ENCODE measurements at places on chromosomes 3 and 15.
A peak's percentile ranks its signal among the peaks of the same experiment; 100 is the strongest.

GRCh38 chr3:143476965-143477640 lies 357.5 kb downstream of the CHST2 start:
- no peak for DNase-seq
- H3K4me3 ChIP-seq: no peak overlapping the region
- no peak overlapping the region for H3K27ac ChIP-seq
- peaks cover 1% of the 10 kb centered on the region for H3K4me1 ChIP-seq
- no peaks in the 10 kb centered on the region for H3K36me3 ChIP-seq
- H3K27me3 ChIP-seq: no peaks in the 10 kb centered on the region

GRCh38 chr15:79060175-79060574 lies 30.4 kb downstream of the RASGRF1 start:
- H3K4me1 ChIP-seq: no peaks in the 10 kb centered on the region
- no peak overlapping the region for H3K4me3 ChIP-seq
- DNase-seq: no peak
- no peak overlapping the region for H3K27ac ChIP-seq
- H3K36me3 ChIP-seq: no peaks in the 10 kb centered on the region
- H3K27me3 ChIP-seq: no peaks in the 10 kb centered on the region

GRCh38 chr15:62497356-62497755 lies 332.3 kb upstream of the C2CD4B start:
- no peak for DNase-seq
- no peaks in the 10 kb centered on the region for H3K4me1 ChIP-seq
- no peak overlapping the region for H3K4me3 ChIP-seq
- H3K27me3 ChIP-seq: no peaks in the 10 kb centered on the region
- no peak overlapping the region for H3K27ac ChIP-seq

GRCh38 chr3:147380387-147380951 lies 25.9 kb downstream of the ZIC4 start:
- no peak overlapping the region for H3K27ac ChIP-seq
- H3K27me3 ChIP-seq: peaks cover 6% of the 10 kb centered on the region
- H3K4me3 ChIP-seq: no peak overlapping the region
- DNase-seq: no peak
- H3K36me3 ChIP-seq: no peaks in the 10 kb centered on the region

DNA sequence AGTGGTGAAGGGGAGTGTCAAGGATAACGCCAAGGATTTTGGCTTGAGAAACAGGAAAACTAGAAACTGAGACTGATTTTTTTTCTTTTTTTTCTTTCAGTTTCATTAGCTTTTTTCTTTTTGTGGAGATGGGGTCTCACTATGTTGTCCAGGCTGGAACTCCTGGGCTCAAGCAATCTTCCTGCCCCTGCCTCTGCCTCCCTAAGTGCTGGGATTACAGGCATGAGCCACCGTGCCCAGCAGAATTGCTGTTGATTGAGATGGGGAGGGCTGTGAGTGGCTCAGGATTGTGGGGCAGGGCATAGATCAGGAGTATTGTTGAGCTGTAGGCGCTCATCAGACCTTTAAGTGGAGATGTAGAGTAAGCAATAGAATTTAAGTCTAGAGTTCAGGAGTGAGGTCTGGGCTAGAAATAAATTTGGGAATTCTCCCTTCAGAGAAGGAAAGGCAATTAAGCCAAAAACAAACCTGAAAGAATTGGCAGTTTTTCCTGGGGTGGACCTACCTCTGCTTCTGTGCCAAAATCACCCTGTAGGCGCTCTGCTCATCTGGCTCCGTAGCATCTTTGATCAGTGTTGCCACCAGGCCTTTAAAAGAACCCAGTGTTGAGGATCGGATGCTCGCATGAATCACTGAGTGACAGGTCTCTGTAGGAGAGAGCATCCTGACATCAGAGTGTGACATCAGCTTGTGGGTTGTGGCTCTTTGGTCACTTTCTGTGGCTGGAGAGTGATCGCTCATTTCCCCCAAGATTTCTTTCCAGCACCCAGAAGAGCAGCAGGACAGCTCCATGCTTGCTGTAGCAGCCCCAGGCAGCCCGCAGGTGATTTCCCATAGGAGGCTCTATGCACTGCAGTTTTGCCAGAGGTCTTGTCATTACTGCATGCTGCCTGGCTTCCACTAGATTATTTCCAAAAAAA lies 15.8 kb downstream of the ABHD17C start:
- no peak overlapping the region for H3K4me3 ChIP-seq
- no peaks in the 10 kb centered on the region for H3K27me3 ChIP-seq
- no peaks in the 10 kb centered on the region for H3K4me1 ChIP-seq
- DNase-seq: no peak
- no peaks in the 10 kb centered on the region for H3K36me3 ChIP-seq

- H3K4me3 ChIP-seq: no peak overlapping the region
- H3K4me1 ChIP-seq: no peaks in the 10 kb centered on the region
- H3K27ac ChIP-seq: no peak overlapping the region
- H3K27me3 ChIP-seq: no peaks in the 10 kb centered on the region
Observed at GRCh38 chr3:185995352-185995751, 57.5 kb upstream of the TRA2B start.

GRCh38 chr15:74657846-74658245 lies 38.0 kb downstream of the EDC3 start:
- H3K27ac ChIP-seq: no peak overlapping the region
- no peaks in the 10 kb centered on the region for H3K4me1 ChIP-seq
- no peak overlapping the region for H3K4me3 ChIP-seq
- no peaks in the 10 kb centered on the region for H3K27me3 ChIP-seq
- peaks cover 10% of the 10 kb centered on the region for H3K36me3 ChIP-seq
- no peak for DNase-seq

GRCh38 chr15:44591326-44591725 lies 54.4 kb downstream of the EIF3J start:
- H3K4me1 ChIP-seq: peaks cover 6% of the 10 kb centered on the region
- no peak overlapping the region for H3K27ac ChIP-seq
- no peaks in the 10 kb centered on the region for H3K27me3 ChIP-seq
- peaks cover 48% of the 10 kb centered on the region for H3K36me3 ChIP-seq
- no peak overlapping the region for H3K4me3 ChIP-seq

DNA sequence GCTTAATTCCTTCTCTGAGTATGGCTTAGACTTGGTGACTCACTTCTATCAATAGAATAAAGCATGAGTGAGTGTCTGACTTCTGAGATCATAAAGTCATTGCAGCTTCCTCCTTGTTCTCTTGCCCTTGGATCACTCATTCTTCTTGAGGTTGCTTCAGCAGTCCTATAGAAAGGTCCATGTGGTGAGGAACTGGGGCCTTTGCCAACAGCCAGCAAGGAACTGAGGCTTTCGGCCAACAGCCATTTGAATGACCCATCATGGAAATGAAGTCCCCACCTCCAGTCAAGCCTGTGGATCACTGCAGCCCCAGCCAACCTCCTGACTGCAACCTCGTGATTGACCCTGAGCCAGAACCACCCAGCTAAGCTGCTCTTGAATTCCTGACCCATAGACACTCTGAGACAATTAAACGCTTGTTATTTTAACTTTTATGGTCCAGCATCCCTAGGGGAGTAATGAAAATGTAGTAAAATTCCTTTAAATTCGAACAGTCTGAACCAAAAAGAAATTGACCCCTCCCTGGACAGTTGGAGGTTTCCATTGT lies 84.5 kb downstream of the WDR76 start:
- H3K27ac ChIP-seq: no peak overlapping the region
- H3K27me3 ChIP-seq: no peaks in the 10 kb centered on the region

- no peaks in the 10 kb centered on the region for H3K27me3 ChIP-seq
- H3K27ac ChIP-seq: no peak overlapping the region
- no peak for DNase-seq
- no peaks in the 10 kb centered on the region for H3K4me1 ChIP-seq
Observed at GRCh38 chr15:39215015-39215414, 365.9 kb upstream of the THBS1 start.

DNA sequence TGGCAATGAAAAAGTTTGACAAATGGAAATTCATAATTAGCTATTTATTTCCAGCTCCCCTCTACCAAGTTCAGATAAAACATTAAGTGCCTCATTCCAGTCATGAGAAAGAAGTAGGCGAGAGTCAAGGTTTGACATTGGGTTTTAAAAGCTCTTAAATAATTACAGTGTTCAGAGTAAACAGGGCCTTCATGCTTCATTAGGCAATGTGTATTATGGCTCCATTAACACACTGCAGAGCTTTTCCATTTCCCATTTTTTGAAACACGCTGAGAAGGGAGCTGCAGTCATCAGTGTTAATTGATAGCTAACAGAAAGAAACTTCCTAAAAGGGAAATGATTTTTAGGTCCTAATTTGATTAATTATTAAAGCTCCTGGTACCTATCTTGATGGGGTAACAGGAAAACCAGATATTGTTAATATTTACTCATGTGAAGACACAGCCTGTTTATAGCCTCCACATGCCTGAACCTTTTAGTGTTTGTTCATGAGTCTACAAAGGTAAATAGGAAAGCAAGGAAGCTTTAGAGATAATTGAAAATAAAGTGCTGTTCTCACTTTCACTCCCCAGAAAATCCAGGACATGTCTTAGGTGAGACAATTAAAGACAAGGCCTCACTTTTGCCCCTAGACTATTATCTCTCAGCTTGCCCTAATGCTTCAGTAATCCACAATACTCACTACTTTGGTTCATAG lies 28.7 kb downstream of the SST start:
- no peaks in the 10 kb centered on the region for H3K27me3 ChIP-seq
- no peaks in the 10 kb centered on the region for H3K4me1 ChIP-seq
- no peak overlapping the region for H3K4me3 ChIP-seq
- H3K27ac ChIP-seq: no peak overlapping the region
- DNase-seq: no peak

GRCh38 chr3:69379661-69380060 lies 6.2 kb downstream of the FRMD4B start:
- no peaks in the 10 kb centered on the region for H3K4me1 ChIP-seq
- no peak for DNase-seq
- H3K27ac ChIP-seq: no peak overlapping the region
- H3K4me3 ChIP-seq: no peak overlapping the region

DNA sequence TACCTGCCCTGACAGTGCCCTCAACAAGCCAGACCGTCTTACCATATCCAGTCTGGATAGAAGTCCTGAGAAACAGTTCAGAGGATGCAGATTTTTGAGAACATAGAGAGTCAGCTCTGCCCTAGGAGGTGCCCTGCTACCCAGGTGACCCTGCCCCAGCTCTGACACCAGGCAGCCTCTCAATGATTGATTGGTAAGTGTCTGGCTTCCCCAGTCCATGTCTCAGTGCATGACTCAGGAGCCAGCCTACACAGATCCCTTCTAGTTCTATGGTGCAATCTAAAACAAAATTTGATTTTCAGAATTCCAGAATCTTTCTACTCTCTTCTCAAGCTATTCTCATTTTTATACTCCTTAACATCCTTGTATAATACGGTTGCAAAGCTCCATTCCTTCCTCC lies 292.1 kb downstream of the VPS13C start:
- H3K36me3 ChIP-seq: no peaks in the 10 kb centered on the region
- H3K4me3 ChIP-seq: no peak overlapping the region
- H3K27ac ChIP-seq: no peak overlapping the region
- no peak for DNase-seq
- H3K4me1 ChIP-seq: no peaks in the 10 kb centered on the region

GRCh38 chr3:65091565-65091964 lies 403.8 kb upstream of the ADAMTS9 start:
- H3K36me3 ChIP-seq: no peaks in the 10 kb centered on the region
- DNase-seq: no peak
- no peak overlapping the region for H3K4me3 ChIP-seq
- no peak overlapping the region for H3K27ac ChIP-seq
- no peaks in the 10 kb centered on the region for H3K4me1 ChIP-seq
- H3K27me3 ChIP-seq: no peaks in the 10 kb centered on the region

DNA sequence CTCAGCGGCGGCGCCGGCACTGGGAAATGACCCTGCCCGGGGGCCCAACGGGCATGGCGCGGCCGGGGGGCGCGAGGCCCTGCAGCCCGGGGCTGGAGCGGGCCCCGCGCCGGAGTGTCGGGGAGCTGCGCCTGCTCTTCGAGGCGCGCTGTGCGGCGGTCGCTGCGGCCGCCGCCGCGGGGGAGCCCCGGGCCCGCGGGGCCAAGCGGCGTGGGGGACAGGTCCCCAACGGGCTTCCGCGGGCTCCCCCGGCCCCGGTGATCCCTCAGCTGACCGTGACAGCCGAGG lies 172 bp downstream of the ITPKA start:
- H3K36me3 ChIP-seq: no peaks in the 10 kb centered on the region
- H3K27ac ChIP-seq: no peak overlapping the region
- H3K27me3 ChIP-seq: peaks cover 27% of the 10 kb centered on the region
- peak overlapping the region; percentile 39 for H3K4me3 ChIP-seq
- DNase-seq: no peak

DNA sequence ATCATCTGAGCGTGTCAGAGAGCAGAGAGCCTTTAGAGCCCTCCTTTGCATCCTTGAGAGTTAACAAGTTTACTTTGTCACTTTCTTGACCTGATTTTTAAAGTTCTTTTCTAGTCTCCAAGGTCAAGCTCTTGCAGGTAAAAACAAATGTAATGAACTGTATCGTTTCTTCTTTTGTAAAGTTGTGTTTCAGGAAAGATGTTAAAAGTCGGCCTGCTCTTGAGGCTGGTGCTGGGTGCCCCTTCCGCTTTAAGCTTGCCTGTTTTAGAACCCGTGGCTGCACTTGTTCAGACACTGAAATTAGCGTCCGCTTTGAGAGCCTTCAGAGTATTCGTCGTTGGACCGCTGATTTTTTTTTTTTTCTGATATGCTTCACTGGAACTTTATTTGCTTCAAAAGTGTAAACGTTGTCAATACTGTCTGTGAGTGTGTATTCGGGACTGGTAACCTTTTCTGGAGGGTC lies 52.6 kb upstream of the ULK4 start:
- H3K4me3 ChIP-seq: peak overlapping the region; percentile 67
- DNase-seq: no peak
- no peaks in the 10 kb centered on the region for H3K36me3 ChIP-seq
- H3K27me3 ChIP-seq: no peaks in the 10 kb centered on the region
- peak overlapping the region; percentile 71 for H3K27ac ChIP-seq

DNA sequence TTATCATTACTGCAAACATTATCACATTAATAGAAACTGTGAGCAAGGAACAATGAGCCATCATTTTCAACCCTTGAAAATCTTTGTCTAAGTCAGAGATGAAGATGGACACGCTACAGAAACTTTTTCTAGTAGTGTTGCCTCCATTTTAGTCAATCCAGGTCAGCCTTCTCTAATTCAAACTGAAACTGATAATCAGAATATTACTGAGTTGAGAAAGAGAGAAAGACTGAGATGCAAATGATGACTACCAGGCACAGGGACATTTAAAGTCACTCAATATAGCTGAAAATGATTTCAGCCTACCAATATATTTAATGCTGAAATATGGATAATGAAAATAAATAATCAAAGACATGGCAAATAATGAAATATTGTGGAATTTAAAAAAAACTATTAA lies 261.4 kb downstream of the GBE1 start:
- H3K36me3 ChIP-seq: no peaks in the 10 kb centered on the region
- no peaks in the 10 kb centered on the region for H3K27me3 ChIP-seq
- no peak overlapping the region for H3K4me3 ChIP-seq

GRCh38 chr3:179929091-179929529 lies 107.6 kb downstream of the PEX5L start:
- H3K27me3 ChIP-seq: no peaks in the 10 kb centered on the region
- no peaks in the 10 kb centered on the region for H3K4me1 ChIP-seq
- no peak overlapping the region for H3K4me3 ChIP-seq
- peak; percentile 13 for DNase-seq
- no peaks in the 10 kb centered on the region for H3K36me3 ChIP-seq
- H3K27ac ChIP-seq: no peak overlapping the region

- H3K27me3 ChIP-seq: no peaks in the 10 kb centered on the region
- H3K4me1 ChIP-seq: no peaks in the 10 kb centered on the region
- no peak overlapping the region for H3K4me3 ChIP-seq
- no peak for DNase-seq
- no peaks in the 10 kb centered on the region for H3K36me3 ChIP-seq
- H3K27ac ChIP-seq: no peak overlapping the region
Observed at GRCh38 chr3:168497741-168498140, 402.0 kb upstream of the GOLIM4 start.

GRCh38 chr15:73052653-73053397 lies 562 bp downstream of the NEO1 start:
- H3K27me3 ChIP-seq: no peaks in the 10 kb centered on the region
- peak; percentile 56 for DNase-seq
- H3K4me3 ChIP-seq: peak overlapping the region; percentile 52
- H3K27ac ChIP-seq: no peak overlapping the region

Measured in CD8-positive, alpha-beta memory T cell (primary cell).